B cell (primary cell): ENCODE measurements at places on chromosomes 3 and 15.

DNA sequence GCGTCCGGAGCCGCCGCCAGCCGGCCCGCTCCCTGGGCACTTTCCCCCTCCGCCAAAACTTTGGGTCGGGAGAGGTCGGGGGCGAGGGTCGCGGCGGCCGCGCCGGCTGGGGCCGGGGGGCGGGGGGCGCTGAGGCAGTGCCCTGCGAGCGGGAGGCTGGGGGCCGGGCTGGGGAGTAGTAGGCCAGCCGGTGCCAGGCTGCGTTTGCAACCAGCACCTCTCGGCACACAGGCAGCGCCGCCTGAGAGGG, 452 bp downstream of the BBX start:
- no peak for DNase-seq

DNA sequence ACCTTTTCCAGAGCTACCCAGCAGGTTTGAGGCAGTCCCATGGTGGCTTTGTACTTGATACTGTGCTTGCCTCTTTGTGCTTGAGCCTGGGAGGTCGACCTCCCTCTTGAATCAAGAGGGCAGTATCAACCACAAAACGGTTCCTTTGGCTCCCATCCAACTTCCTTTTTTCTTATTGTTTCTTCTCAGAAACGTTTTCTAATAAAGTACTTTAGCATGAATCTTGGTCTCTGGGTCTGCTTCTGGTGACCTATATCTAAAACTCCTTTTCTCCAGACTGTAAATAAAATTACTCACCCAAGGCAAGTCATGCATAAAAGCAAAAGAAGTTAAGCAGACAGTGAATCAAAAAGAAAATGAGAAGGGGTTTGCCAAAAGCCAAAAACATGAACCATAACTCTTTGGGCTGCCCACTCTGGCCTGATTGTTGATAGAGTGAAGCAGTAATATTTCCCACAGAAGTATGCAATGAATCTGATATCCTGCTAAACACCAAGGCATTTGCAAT, 112.2 kb upstream of the SLC4A7 start:
- peak; percentile 51 for DNase-seq

GRCh38 chr15:98725874-98726273, 77.5 kb downstream of the IGF1R start:
- DNase-seq: no peak

- DNase-seq: no peak
Observed at GRCh38 chr15:35305946-35306345, 220.9 kb upstream of the NANOGP8 start.

GRCh38 chr3:69531576-69532546, 146.0 kb upstream of the FRMD4B start:
- DNase-seq: no peak

DNA sequence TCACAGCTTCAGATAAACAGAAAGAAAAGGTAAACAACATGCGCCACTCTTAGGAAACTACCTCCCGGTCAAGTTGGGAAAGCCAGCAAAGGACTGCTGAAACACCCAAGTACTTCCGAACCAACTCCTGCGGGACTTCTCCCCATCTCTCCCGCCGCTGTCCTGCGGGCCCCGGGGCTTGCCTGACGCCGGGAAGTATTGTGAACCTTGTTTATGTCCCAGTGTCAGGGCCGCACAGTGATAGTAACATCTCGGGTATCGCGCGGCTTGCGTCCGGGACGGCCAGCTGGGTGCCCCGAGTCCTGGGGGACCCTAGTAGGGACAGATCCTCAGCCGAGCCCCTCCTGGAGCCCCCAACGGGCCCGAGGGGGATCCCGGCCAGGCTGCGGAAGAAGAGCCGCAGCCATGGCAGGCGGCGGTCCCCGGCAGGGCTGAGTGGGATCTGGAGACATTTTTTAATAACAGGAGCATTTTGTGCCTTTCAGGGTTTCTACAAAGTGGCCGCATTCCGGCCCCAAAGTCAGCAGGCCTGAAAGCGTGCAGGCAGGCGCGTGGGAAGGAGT, 756 bp downstream of the CLPX start:
- DNase-seq: peak; percentile 62

- no peak for DNase-seq
Observed at GRCh38 chr3:30188713-30189112, 417.7 kb upstream of the TGFBR2 start.

DNA sequence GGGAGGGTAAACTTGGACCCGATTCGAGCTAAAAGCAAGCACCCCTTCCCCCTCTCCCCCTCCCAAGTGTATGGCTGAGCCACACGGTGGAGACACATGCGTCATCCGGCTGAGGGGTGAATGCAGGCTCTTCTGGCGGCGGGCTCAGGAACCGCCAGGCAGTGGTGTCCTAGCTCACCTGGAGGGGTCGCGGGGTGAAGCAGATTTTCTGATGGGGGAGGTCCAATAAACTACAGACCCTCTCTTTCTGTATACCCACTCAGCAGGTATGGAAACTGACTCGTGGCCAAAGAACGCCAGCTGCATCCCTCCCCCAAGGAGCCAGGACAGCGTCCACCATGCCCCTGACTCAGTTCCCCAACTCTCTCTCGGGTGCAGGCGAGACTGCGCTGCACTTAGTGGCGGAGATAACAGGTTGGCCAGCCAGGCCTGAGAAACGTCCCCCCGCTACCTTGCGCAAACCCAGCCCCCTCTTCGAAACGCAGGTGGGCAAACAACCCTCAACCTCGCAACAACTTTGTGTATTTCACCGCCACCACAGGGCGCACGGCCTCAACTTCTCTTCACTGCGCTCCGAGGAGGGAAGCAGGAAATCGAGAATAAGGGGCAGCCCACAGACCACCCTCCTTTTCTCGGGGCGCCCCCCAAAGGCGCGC, 1.3 kb downstream of the MAGI1 start:
- no peak for DNase-seq

DNA sequence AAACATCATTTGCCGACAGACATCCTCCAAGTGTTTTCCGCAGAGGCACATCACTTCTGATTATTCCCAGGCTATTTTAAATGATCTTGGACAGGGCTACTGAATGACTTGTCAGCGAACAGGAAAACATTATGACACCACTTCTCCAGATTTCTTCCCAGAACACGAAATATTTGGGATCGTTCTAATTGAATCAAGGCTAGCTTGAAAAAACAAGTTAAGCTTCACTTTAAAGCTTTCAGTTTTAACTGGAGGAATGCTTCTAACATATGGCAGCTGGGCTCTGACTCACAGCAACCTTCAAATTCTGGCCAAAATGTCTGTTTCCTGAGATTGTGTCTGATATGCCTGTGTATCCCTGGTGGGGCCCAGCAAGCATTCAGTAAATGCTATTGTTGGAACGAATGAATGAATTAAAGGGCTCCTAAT, 127.0 kb upstream of the ICE2 start:
- no peak for DNase-seq

DNA sequence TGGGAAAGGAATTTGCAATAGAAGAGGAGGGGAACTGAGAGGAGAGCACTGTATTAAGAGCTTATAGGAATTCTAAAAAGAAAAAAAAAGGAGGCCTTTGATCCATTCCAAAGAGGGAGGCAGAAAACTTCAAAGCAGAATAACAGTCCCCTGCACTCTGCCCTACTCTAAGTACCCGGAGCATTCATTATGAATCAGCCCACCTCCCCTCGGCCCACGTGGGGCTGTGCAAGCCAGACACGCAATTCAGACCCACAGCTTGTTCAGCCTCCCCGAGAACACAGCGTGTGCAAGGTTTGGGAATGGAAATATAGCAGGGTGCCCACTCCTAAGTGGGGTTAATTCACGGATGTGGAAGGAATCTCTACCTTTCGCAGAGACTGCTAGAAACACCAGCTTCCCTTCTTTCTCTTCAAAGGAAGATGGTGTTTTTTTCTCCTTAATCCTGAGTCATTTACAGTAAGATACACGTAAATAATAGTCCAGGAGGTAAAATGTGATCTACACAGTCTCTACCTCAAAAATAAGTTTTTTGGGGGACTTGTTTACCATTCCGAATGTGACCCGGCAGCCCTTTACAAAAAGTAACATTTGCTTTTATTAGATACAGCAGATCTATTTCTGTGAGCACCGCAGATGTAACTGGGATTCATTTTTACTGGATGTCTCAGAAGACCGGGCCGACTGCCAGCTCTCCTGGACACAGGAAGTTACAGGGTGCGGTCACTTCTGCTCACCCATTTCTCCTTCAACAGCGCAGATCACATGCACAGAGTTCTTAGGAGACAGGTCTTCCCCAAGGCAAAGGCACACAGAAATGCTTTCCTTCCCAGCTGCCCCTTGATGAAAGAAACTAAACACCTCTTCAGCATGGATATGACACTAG, 768.5 kb upstream of the CFAP20DC start:
- DNase-seq: no peak

DNA sequence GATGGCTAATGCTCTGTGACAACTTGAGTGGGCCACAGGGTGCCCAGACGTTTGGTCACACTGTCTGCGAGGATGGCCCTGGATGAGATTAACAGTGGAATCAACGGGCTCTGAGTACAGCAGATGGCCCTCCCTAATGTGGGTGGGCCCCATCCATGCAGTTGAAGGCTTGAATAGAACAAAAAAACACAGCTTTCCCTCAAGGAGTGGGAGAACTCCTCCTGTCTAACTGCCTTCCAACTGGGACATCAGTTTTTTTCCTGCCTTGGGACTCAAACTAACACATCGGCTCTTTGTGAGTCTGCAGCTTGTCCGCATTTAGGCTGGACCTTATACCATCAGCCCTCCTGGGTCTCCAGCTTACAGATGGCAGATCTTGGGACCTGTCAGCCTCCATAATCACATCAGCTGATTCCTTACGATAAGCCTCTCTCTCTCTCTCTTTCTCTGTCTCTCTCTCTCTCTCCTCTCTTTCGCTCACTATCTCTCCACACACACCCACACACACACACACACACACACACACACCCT, 20.8 kb downstream of the FAM174B start:
- DNase-seq: no peak

GRCh38 chr3:146692254-146692653, 87.1 kb upstream of the PLSCR5 start:
- DNase-seq: no peak

- no peak for DNase-seq
Observed at GRCh38 chr3:116260491-116260890, 184.8 kb downstream of the LSAMP start.

DNA sequence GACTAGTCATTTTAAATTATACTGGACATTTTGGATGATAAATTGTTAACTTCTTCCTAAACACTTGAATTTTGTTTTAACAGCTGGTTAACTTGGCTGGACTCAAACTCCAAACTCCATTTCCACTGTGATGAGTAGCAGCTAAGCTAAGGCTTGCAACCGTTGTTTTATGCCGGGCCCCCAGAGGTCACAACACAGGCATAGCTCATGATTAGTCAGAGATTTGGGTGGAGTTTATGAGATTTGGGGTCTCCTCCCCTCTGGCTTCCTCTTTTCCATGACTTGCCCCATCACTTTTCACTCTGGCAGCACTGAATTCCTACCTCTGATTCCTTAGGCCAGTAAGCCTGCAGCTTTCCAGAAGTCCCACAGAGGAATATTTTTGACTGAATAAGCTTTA, 12.8 kb downstream of the THAP10 start:
- no peak for DNase-seq

- peak; percentile 61 for DNase-seq
Observed at GRCh38 chr15:40768521-40769273, 1.1 kb upstream of the C15orf62 start.

GRCh38 chr3:149536429-149536828, 61.9 kb downstream of the TM4SF4 start:
- DNase-seq: no peak

DNA sequence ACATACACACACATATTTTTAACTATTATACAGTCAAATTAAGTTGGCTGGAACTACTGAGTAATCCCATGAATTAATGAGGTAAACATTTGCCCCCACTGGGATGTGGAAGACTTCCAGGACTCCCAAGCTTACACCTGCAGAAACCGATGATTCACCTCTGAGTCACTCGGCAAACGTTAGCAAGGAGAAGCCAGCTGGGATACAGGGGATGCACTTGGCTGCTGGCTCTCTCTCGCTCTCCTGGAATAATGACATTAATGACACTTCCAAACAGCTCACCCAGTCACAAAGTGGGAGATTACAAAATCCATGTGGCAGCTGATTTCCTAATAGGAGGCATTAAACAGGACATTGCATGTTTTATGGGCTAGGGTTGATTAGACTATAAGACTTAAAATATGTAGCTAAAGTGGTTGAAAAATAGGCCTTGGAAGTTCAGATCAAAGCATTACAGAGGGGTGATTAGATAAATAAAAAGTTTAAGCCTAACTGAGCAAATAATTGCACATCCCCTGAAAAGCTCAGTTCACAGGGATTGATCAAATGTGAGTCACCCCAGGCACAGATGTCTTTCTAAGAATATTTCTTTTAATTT, 500.9 kb downstream of the SOX2 start:
- DNase-seq: no peak

DNA sequence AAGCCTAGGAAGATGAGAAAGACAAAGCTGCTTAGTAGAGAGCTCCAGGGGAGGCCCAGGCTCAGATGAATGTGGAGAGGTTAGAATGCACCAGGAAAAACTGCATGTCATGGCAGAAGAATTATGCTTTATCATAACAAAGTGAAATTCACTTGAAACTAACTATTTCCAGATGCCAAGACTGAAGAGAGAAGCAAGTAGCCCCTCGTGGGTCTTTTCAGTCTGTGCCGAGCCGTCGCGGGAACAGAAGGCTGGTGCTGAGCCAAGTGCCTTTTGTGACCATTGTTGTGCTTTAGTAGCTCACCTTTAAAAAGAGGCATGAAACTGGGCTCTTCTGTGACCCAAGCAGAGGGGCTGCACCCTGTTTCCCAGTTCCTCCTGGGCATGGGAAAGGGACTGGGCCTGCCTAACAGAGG, 73.2 kb downstream of the CHDH start:
- no peak for DNase-seq

- peak; percentile 1 for DNase-seq
Observed at GRCh38 chr3:84125201-84125721, 833.5 kb upstream of the CADM2 start.
